Inflammatory macrophage treated with lipopolysaccharide for 4 hours (primary cell): ENCODE measurements at places on chromosomes 1 and 21.

- no peak for DNase-seq
These were observed 118.5 kb upstream of the ADAMTS5 start for GRCh38 chr21:27085387-27085786.

GRCh38 chr1:231460614-231461013, 38.5 kb upstream of the EGLN1 start:
- DNase-seq = peak; percentile 49

DNA sequence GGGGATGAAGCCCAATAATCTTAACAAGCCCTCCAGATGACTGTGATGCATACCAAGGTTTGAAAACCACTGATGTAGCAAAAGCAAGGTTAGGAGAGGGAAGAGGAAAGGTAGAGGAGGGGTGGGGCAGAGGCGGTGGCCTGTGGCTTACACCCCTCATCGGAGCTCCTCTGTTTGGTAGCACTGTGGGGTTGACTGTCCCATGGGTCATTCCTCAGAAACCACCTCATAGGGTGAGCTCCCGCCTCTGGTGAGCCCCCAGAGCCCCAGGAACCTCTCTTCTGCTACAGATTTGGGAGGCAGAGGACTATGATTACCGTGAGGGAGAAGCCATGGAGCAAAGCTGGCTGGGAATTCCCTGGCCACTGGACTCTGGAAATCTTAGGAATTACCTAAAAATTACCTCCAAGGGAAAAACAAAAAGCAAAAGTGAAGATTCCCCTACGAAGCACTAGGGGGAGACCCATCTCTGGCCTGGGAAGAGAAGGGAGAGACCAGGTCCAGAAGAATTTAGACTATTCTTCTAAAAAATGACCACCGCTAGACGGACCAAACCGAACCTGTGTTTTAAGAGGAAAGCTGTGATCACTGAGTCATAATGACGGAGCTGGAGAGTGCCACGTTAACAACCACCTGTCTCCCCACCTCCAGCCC, 1.5 kb upstream of the RASSF5 start:
- DNase-seq = peak; percentile 46

GRCh38 chr1:81887421-81888144, 86.8 kb downstream of the ADGRL2 start:
- DNase-seq = no peak

DNA sequence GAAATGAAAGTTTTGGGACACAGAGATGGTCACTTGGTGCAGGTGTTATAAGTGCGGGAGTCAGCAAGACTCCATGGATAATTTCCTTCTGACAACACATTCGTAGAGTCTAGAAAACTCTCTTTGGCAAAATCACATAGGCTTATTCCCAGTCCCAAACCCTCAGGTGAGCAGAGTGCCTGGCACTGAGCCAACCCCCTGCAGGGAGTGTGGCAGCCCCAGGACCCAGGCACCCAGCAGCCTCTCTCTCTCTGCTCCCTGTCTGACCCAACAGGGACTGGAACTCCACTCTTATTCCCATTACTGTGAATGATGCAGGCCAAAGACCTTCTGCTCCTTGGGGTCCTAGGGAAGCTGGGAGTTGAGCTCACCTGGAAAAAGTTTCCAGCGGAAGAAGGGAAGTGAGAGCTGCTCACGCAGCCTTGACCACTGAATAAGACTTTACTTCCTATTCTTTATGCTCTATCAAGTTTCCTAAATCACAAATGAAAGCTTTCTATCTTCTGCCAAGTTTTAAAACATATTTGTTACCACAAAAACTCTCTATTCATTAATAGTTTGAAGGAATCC, 132.6 kb upstream of the ETV3 start:
- no peak for DNase-seq

DNA sequence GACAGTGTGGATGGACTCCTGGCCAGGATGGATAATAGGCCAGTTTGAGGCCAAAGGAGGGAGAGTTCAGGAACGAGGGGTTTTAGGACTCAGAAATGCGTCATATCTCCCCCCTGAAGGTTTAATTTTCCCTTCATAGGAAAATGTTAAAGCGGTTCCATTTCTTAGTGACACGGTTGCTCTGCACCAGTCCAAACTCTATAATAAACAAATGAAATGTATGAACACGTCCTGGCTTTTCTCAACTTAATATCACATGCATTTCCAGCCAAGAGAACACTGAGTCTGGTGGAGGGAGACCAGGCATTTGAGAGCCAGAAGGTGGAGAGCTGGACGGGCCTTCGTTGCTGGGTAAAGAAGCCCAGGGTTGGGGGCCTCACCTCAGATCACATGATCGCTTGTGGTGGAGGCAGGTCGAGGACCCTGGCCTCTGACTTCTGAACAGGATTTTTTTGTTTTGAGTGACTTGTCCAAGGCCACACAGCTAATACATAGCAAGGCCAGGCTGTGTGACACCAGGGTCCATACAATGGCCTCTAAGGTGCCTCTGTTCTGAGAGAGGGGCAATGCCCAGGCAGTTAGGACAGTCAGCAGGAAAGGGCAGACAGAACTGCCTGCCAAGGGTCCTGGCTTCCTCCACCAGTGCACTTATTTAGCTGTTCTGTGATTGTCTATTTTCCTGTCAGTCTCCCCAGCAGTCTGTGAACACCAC, 11.4 kb downstream of the SLC1A7 start:
- DNase-seq = no peak

DNA sequence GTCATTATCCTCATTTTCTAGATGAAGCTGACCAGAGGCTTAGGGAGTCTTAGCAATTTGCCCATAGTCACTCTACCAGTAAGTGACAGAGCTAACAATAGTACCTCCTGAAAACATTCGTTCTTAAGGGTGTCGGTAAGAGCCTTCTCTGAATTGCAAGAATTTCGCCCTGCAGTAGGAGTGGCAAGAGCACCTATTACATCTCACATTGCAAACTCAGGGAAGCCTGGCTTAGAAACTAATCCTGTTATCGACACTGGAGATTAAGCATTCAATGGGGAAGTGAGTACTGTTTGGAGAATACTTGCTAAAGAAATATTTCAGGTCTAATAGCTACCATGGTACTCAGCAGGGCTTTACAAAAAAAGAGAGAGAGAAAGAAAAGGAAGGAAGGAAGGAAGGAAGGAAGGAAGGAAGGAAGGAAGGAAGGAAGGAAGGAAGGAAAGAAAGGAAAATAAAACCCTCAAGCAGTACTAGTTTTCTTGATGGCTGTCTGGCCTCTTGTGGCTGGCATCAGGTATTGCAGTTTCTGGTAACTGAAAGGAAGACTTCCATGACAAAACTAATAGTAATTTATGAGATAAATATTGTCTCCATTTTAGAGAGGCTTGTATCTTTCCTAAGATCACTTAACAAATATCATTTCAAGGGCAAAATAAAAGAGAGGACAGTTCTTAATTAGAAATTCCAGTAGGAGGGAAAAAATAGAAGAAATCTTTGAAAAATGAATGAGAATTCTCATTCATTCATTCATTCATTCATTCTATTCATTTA, 10.4 kb downstream of the C1orf226 start:
- peak; percentile 26 for DNase-seq
